ENCODE measurements at places on chromosomes 12 and 14. TPM values are rescaled to one million over a fixed set of nuclear protein-coding genes. Genes with fewer than 3 reads are reported as not detected.

The ZNF605 gene
- 11.1 TPM for total RNA-seq

The RCOR1 gene
- total RNA-seq, result 10.8 TPM

- DNase-seq, result no peak
Observed at GRCh38 chr14:21098892-21099595, 589 bp upstream of the ZNF219 start.

DNA sequence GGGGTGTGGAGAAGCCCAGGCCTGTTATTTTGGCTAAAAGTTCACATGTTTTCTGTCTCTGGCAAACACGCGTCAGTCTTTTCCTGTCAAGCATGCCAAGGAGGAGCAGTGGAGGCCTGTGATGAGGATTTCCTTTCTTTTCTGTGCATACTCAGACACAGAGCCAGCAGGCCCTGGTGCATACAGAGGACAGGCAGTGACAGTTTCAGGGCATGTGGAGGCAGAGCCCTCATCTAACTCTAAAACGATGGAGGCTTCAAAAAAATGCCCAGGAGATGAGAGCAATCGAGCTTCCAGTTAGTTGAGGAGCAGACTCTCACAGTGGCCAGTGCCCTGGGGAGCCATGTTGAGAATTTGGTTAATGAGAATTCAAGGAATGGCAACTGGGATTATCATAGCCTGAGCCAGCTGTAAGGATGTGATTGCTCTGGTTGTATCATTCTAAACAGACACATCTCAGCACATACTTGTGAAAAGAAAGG lies 66.5 kb downstream of the TRAFD1 start:
- DNase-seq, result no peak

DNA sequence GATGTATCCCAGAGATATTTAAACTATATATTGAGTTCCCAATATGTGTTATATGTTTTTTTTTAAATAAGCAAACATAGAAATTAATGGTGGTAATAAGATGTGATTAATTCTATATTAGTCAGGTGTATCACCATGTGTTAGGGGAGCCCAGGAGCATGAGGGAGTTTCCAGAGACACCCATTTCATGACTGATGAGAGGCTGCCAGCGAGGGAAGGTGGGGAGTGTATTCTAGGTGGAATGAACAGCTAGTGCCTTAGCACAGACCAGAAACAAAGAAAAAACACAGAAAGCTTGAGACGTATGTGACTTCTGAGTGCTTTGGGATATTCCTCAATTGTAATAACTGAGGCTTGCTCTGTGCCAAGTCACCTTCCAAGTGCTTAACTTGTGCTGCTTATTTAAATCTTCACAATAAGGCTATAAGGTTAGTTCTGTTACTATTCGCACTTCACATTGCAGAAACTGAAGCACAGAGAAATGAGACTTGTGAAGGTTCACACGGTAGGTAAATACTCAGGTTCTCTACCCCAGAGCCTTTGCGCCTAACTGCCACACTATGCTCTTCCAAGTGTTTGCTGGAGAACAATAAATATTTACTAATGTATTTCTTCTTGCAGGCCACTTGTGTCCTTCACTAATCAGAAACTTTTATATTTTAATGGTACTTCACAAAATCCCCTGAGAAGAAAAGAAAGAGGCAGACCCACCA lies 17.9 kb upstream of the MGP start:
- no peak for DNase-seq

Data from Right ventricle myocardium superior (tissue), 1 donor.